ENCODE measurements at places on chromosomes 13 and 19.

DNA sequence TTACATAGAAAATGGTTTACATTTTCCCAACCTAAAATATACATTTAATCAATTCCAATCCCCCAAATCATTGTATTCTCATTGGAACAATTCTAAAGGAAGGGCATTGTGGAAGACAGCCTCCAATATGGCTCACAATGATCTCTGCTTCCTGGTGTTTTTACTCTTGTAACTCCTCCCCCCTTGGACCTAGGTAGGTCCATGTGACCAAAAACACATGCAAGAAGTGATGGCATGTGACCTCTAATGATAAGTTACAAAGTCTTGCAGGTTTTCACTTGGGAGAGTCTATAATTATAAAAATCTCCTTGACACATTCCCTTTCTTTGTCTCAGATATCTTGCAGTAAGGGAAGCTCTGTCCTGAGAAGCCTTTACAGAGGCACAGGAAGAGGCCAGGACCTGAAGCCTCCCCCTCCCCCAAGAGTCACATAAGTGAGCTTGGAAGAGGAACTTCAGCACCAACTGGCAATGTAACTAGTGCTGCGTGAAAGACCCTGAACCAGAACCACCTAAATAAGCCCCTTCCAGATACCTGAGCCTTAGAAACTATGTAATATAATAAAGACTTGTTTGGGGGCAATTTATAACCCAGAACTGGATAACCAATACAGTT, 816.2 kb upstream of the ATXN8OS start:
- DNase-seq = no peak

- no peak for DNase-seq
These were observed 225.8 kb upstream of the IRS2 start for GRCh38 chr13:110012102-110012739.

GRCh38 chr13:90585392-90585791, 762.1 kb upstream of the MIR17HG start:
- DNase-seq = no peak

DNA sequence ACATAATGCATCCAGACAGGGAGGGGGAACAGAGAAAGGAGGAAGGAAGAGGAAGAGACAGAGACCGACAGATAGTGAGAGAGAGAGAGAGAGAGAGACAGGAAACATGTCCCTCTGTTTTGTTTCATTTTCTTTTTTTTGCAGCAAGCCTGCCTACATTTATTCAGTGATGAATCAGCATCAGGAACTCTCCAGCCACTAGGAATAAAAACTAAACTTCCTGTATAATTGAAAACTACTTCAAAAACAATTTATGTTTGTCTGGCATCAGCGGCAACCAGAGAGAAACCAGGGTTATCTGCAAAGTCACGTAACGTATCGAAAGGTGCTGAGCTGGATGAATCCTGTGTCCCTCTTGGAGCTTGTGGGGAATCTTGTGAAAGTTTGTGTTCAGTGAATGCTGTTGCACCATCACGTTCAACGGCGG, 148.6 kb upstream of the SOX21 start:
- no peak for DNase-seq

DNA sequence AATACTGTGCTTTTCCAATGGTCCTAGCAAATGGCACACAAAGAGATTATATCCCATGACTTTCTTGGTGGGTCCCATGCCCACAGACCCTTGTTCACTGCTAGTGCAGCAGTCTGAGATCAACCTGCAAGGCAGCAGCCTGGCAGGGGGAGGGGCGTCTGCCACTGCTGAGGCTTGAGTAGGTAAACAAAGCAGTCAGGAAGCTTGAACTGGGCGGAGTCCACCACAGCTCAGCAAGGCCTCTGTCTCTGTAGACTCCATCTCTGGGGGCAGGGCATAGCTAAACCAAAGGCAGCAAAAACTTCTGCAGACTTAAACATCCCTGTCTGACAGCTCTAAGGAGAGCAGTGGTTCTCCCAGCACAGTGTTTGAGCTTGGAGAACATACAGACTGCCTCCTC, 82.9 kb downstream of the ZNF737 start:
- DNase-seq = no peak

- no peak for DNase-seq
These were observed at the start of gene IPO5 for GRCh38 chr13:97953376-97953970. TSS of gene IPO5 (plus strand) at chr13:97953675. CDS start at chr13:97976697, 23,022 bp downstream.

DNA sequence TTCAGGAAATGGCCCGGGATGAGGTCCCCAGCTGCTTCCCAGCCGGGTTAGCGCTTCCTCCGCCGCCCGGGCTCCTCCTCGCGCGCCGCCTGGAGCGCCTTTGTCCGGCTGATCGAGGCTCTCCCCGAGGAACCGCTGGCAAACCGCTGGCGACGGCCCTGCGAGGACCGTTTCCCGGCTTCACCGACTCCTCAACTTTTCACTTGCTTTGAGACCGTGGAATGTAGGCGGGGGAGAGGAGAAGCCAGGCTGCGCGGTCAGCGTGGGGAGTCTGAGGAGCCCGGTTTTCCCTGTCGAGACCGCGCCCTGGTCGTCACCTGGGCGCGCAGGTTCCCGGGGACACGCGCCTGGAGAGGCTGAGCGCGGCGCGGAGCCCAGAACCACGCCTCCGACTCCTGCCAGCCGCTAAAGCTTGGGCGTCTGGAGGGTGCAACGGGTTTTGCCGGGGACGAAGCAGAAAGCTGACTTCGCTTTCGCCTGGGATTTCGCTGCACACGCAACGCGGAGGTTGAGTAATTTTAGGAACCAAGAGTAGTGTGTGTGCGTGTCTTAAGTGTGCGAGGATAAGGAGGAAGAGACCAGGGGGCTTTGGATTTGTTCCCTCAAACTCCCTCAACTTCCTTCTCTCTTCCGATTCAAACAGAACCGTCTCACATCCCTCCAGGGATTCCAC, 7.3 kb upstream of the DGKH start:
- peak; percentile 35 for DNase-seq

DNA sequence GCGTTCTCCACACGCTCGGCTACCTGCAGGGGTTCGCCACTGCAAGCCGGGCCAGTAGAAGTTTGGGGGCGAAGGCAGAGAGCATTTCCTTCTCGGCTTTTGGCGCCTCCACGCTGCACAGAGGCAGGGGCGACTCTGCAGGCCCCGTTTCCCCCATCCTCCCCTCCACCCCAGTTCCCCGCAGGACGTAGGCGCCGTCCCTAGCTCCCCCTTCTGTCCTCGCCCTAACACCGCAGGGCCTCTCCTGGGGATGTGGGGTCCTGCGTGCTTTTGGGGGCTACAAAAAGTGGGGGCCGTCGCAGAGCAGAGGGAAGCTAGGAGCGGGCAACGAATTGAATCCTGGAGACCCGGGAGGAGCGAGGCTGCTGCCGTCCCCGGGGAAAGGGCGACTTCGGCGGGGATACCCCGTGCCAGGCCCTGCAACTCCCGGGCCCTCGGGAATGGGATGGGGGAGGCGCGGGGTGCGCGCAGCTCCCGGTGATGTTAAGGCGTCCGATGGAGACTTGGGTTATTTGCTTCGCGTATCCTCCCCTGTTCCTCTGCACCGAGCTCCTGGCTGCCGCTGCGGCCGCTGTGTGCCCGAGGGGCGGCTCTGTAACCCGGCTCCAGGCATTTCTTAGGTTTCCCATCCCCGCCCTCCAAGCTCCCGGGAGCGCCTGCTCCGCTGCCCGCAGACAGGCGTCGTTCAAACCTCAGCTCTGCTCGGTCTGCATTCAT, 255.9 kb upstream of the SOX21 start:
- peak; percentile 51 for DNase-seq
